Esophagus squamous epithelium (tissue), 5 donors: ENCODE measurements at places on chromosomes 16 and 17.

GRCh38 chr17:33261820-33262219, 31.3 kb downstream of the ASIC2 start:
- DNase-seq: no peak

- no peak for DNase-seq
These were observed 9.9 kb upstream of the CMTM4 start for GRCh38 chr16:66706506-66706880.

DNA sequence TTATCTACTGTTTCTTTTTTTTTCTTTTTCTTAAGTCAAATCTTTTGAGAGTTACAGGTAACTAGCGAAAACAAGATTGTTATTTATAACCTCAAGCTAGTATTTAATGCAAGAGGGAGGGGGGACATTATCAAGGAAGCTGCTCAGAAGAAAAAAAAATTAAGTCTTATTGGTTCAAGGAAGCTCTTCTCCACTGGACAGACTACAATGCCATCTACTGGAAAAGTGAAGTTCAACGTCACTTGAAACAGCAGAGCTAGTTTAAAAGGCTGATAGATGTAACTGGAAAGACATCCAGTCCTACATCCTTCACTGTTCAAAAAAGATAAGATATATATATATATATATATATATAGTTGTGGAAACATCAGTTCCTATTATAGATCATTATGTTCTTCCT, 418.0 kb upstream of the PSMD7 start:
- no peak for DNase-seq

GRCh38 chr16:55390630-55391237, 66.7 kb downstream of the IRX6 start:
- DNase-seq: no peak

- no peak for DNase-seq
These were observed 6.7 kb downstream of the TOM1L1 start for GRCh38 chr17:54907376-54907775.

- no peak for DNase-seq
These were observed 20.1 kb upstream of the MLYCD start for GRCh38 chr16:83878838-83879237.

- DNase-seq: no peak
These were observed 492 bp downstream of the ERAL1 start for GRCh38 chr17:28855336-28855679.

GRCh38 chr16:83615141-83615952, 192.4 kb upstream of the HSBP1 start:
- no peak for DNase-seq
